ENCODE measurements at places on chromosomes 3 and 15. TPM values are rescaled to one million over a fixed set of nuclear protein-coding genes. Genes with fewer than 3 reads are reported as not detected.

DNA sequence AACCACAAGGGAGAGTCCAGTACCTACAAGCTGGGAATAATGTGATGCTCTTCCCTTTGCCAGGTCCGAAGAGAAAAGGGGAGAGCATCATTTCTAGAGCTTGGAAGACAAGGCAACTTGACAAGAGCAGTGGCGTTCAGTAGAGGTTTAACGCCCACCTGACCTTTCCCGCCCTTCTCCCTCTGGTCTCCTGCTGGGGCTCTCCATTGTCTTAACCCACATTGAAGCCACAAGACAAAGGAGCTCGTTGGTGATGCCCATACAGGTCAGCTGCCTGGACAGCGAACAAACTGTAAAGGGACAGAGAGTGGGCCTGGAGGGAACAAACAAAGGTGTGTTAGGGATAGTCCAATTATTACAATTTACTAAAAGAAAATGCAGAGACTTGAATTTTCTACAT lies 13.1 kb upstream of the DUT start:
- no peak for DNase-seq

- DNase-seq, result no peak
These were observed 84.0 kb upstream of the PXYLP1 start for GRCh38 chr3:141147657-141148056.

DNA sequence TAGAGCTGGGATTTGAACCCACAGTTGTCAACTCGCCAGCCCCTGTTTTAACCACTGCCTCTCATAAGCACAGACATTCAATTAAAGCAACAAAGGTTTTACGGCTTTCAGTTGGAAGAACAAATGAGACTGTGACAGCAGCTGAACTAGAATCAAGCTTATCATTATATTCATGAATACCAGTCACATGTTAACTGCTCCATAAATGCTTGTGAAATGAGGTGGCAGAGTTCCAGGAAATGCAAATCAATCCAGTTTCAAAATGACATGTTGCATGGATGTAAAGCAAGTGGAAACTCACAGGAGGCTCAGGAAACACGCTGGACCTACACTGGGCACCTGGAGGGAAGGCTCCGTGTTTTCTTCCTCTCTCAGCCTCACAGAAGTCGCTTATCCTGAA lies 3.9 kb downstream of the GP5 start:
- no peak for DNase-seq

DNA sequence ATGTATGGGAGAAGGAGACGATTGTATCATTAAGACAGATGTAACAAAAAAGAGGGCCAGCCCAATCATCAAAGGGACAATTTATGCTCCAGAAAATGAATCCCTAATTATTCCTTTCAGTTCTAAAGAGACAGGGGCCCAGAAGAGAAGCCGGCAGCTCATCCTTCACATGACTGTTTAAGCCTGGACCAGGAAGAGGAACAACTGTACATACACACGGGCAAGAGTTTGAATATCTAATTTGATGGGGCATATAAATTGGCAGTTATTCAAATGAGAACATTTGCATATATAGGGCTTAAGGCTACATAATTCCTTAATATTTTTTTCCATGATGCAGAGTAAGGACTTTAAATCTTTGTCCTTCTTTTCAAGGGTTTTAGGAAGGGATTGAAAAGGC lies 232.3 kb downstream of the TLE3 start:
- DNase-seq, result no peak

GRCh38 chr3:1609416-1609815 lies 489.2 kb upstream of the CNTN4 start:
- no peak for DNase-seq

- DNase-seq, result no peak
These were observed 136.8 kb upstream of the ACP3 start for GRCh38 chr3:132180337-132180791.

- DNase-seq, result no peak
These were observed 1.8 kb downstream of the MOBP start for GRCh38 chr3:39469258-39469657.

- DNase-seq, result no peak
These were observed 39.3 kb downstream of the DNAJC13 start for GRCh38 chr3:132456571-132456970.

- DNase-seq, result no peak
These were observed 442 bp downstream of the QTRT2 start for GRCh38 chr3:114057011-114057347.

DNA sequence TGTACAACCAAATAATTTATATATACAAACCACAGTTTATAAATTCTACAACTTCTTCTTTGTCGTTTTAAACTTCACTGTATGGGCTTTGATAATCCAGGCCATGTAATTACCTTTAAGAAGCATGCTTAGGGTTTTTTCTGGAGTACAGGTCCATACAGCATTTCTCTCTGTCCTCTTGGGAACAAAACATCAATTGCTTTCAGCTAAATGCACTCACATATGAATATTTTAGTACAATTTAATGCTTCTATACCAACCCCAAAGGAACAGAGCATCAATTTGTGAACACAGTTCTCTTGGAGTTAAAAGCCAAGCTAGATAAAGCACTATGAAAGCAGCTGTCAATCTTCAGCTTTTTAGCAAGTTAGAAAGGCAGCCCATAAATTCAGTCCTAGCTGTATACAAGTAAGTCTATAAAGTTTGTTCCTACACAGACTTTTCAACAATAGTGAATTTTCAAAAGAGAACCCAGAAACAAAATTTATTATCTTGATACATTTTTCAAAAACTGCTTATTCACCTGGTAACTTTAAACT lies 66.1 kb downstream of the ETFA start:
- DNase-seq, result no peak

GRCh38 chr3:72238801-72239200 lies 453.9 kb upstream of the PROK2 start:
- no peak for DNase-seq

GRCh38 chr3:9244495-9245183 lies 4.8 kb downstream of the SRGAP3 start:
- no peak for DNase-seq

GRCh38 chr3:100044369-100044768 lies 69.9 kb downstream of the FILIP1L start:
- no peak for DNase-seq

- DNase-seq, result no peak
These were observed 68.2 kb downstream of the RAB11A start for GRCh38 chr15:65937476-65937875.

DNA sequence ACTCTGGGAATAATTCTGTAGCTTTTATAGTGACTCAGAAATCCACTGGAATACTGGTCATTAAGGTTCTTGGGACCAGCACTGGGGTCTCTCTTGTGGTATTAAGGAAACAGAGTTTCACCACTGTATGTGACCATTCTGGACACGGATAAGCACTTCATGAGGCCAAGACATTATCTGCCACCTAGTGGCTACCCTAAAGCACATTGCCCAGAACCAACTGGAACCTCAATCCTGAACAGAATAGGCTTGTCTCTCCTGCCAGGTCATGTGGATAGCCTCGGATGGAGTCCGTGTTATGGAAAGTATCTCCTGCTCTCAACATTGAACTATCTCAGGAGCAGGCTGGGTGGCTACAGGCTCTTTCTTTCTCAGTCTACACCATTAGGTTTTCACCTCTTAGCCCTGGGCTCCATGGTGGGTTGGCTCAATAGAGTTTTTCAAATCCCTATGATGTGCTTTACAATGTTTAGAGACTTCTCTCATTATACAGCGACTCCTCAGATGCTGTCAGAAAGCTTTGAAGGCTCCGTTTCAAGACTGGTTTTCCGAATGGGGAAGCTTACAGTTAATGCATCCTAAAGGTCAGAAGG lies 167.6 kb upstream of the ST8SIA2 start:
- DNase-seq, result no peak

DNA sequence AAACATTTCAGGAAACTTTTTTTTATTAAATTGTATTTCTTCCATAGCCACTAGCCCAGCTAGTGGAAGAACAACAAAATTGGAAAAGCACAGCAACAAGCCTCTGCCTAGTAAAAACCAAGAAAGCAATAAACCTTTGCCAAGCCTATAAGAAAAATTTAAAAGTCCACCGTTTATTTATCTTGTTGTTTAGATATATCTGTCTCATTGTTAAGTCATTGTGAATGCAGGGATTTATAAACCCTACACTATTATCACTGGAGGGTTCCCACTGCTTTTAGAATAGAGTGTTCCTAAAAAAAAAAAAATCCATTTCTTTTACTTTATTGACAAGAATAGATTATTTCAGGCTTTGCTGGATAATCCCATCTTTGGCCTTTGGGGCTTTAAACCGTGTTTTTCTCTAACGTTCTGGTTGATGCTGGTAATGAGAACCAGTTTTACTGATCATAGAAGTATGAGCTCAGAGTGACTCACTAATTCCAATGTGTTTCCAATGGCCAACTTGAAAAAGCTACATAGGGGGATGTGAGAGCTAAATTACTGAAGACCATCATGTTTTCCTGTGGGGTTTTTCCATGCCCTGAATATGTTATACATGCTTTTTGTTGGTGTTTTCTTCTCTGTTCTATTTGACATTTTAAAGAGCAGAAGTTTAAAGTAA lies 634.1 kb downstream of the RBMS3 start:
- no peak for DNase-seq

The EXD1 gene
- total RNA-seq, result not detected

The LIPH gene
- 0.41 TPM for total RNA-seq

The SCAANT1 gene
- total RNA-seq, result not detected

The PCLAF gene
- 1.1 TPM for total RNA-seq

The CLRN1 gene
- total RNA-seq, result not detected

The C3orf70 gene
- 3.1 TPM for total RNA-seq

All from left cardiac atrium (tissue), 4 donors.